Anterior cingulate cortex (tissue), 58 donors: ENCODE measurements at places on chromosomes 3 and 15.

DNA sequence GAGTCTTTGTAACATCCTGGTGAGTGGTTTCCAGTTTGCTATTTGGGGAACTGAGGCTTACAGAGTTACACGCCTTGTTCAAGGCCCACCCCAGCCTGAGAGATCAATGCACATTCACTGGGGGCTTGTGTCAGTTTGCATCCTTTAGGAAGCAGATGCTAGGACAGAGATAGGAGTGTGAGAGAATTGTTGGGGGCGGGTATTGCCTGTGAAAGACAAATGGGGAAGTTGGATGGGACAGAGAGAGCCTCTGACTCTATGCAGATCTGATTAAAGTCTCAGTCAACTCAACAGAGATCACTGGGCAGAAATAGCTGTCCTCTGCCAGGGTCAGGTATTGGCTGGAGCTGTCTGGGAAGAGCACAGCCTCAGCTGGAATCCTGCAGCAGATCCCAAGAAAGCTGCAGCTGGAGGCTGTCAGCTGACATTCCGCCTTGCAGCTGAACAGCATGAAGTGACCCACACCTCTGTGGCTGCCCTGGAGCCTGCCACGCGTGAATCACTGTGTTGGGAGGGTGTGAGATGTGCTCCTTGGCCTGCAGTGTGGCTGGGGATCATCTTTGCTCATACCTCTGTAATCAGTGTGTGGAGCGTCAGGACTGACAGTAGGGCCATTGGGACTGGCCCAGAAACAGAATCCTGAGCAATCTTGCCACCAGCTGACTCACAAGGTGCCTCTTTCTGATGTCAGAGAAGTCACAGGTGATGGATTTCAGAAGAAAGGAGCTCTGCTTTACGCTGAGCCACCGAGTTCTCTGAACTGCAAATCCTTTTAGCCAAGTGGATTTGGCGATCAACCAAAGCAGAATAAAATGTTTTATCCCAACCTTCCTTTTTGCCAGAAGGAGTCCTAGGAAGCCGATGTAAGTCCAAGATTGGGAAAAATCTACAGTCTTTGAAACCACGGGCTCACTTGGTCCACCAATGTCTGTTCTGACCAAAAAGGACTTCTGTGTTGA is 284.1 kb upstream of the LRRFIP2 start:
- DNase-seq = no peak

- DNase-seq = peak; percentile 48
Measured at GRCh38 chr3:178320456-178321351, 215.5 kb upstream of the KCNMB2 start.

DNA sequence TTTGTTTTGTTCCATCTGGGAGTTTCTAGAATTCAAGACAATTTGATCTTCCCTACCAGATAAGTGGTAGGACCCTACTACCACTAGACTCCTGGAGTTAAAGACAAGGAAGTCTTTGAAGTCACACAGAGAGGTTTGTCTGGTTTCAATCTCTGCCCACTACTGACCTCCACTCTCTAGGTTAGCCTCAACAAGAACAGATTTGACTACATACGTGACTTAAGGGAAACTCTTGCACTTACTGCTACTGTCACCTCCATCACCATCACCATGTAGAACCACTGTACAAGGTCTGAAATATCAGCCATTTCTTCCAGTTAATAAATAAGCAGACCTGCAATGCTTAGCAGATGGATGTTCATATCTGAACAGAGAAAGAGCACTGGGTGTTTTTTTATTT is 148.3 kb upstream of the ARHGEF26 start:
- DNase-seq = no peak

GRCh38 chr3:192880313-192880712 is 37.3 kb downstream of the MB21D2 start:
- DNase-seq = no peak

DNA sequence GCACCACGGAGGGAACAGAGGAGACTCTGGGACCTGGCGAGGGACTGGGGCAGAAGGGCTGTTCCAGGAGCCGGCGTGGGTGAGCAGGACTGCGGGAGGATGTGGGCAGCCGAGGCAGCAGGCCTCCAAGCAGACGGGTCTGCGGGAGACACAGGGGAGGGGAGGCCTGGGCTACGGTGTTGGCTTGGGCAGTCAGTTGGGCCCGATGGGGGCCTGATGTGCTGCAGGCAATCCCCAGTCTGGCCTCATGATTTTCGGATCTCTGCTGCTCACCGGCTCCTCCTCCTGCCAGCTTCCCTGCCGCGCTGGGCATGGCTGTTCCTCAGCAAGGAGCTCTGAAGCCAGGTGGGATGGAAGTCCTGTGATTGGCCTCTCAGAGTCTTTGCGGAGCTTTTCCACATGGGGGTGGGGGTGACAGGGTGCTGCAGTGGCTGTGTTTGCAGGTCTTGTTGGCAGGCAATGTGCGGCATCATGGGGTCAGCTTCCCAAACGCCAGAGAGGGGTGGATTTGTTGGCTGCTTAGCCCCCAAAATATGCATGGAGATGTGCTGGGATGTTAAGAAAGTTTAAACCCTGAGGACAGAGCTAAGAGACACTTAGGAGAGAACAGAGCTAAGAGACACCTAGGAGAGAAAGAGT is 19.3 kb downstream of the MINAR1 start:
- no peak for DNase-seq

GRCh38 chr3:72724070-72724469 is 124.2 kb downstream of the SHQ1 start:
- DNase-seq = no peak
